ENCODE measurements at places on chromosomes 13 and 19. TPM values are rescaled to one million over a fixed set of nuclear protein-coding genes. Genes with fewer than 3 reads are reported as not detected.

The CRX gene
- total RNA-seq, result not detected

The GZMM gene
- total RNA-seq, result 27.4 TPM

The ANKLE1 gene
- total RNA-seq, result 10.7 TPM

The RAB3A gene
- 3.9 TPM for total RNA-seq

The LIM2 gene
- total RNA-seq, result 0.36 TPM

The NTF4 gene
- not detected for total RNA-seq

GRCh38 chr13:106630650-106631049, 62.7 kb upstream of the ARGLU1 start:
- peaks cover 13% of the 10 kb centered on the region for H3K27me3 ChIP-seq
- no peak for DNase-seq
- no peak overlapping the region for H3K27ac ChIP-seq
- H3K4me1 ChIP-seq, result no peaks in the 10 kb centered on the region

DNA sequence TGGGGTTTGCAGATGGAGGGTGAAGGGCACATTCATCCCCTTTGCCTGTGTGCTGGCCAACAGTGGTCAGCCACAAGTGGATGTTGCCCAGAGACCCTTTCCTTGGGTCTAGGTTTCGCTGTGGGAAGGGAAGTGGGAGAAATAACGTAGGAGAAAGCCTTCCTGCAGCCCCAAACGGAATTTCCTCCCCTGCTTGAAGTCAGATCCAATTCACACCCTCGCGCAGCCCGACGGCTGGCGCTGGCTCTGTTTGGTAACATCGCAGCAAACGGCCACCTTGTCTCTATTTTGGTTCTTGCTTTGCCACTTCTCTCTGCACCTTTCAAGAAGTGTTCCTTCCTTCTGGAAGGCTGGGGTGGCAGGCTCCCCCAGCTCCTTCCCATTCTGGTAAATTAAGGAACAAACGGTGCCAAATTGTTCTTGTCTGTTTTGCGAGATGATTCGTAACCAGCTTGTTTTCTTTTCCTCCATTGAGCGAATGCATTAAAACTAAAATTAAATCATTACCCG, 45.4 kb downstream of the CHST8 start:
- H3K36me3 ChIP-seq, result no peaks in the 10 kb centered on the region
- DNase-seq, result no peak
- H3K27ac ChIP-seq, result no peak overlapping the region
- no peak overlapping the region for H3K4me3 ChIP-seq

DNA sequence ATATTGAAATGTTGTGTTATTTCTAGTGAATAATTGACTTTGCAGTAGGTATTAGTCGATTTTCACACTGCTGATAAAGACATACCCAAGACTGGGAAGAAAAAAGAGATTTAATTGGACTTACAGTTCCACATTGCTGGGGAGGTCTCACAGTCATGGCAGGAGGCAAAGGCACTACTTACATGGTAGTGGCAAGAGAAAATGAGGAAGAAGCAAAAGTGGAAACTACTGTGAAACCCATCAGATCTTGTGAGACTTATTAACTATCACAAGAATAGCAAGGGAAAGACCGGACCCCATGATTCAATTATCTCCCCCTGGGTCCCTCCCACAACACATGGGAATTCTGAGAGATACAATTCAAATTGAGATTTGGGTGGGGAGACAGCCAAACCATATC, 9.9 kb upstream of the C5AR2 start:
- H3K4me1 ChIP-seq, result no peaks in the 10 kb centered on the region
- H3K27ac ChIP-seq, result no peak overlapping the region
- peaks cover 27% of the 10 kb centered on the region for H3K27me3 ChIP-seq
- DNase-seq, result no peak

GRCh38 chr13:74062933-74063332, 71.3 kb downstream of the KLF12 start:
- no peaks in the 10 kb centered on the region for H3K27me3 ChIP-seq
- peaks cover 84% of the 10 kb centered on the region for H3K4me1 ChIP-seq
- H3K4me3 ChIP-seq, result peak overlapping the region; percentile 72
- peak overlapping the region; percentile 94 for H3K27ac ChIP-seq
- H3K36me3 ChIP-seq, result peaks cover 11% of the 10 kb centered on the region

DNA sequence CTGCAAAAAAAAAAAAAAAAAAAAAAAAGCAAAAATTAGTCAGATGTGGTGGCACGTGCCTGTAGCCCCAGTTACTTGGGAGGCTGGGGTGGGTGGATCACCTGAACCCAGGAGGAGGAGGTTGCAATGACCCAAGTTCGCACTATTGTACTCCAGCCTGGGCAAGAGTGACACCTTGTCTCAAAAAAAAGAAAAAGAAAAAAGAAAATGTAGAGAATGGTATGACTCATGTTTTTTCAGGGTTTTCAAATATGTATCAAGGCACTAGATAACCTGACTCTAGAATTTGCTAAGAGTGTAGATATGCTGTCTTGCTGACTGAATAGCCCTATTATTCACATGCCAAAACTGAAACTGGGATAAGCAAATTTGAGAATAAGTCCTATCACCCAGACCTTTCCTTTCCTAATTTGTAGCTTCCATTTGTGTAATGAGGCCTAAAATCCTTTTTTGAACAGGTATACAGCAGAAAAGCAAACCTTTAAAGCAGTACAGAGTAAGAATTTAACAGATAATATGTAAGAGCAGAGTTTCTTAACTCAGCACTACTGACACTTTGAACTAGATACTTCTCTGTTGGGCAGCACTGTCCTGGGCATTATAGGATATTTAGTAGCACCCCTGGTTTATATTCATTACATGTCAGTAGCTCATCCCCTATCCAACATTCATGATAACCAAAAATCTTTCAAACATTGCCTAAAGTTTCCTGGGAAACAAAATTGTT, 108.6 kb downstream of the ELF1 start:
- peaks cover 18% of the 10 kb centered on the region for H3K4me1 ChIP-seq
- H3K4me3 ChIP-seq, result no peak overlapping the region
- DNase-seq, result peak; percentile 54

GRCh38 chr13:53788286-53788685, 759.7 kb downstream of the OLFM4 start:
- no peak for DNase-seq
- H3K4me1 ChIP-seq, result no peaks in the 10 kb centered on the region
- H3K36me3 ChIP-seq, result no peaks in the 10 kb centered on the region
- H3K27me3 ChIP-seq, result no peaks in the 10 kb centered on the region
- H3K27ac ChIP-seq, result no peak overlapping the region
- H3K4me3 ChIP-seq, result no peak overlapping the region

GRCh38 chr13:71018544-71018943, 848.5 kb downstream of the DACH1 start:
- no peaks in the 10 kb centered on the region for H3K4me1 ChIP-seq
- H3K4me3 ChIP-seq, result no peak overlapping the region
- no peak for DNase-seq
- H3K36me3 ChIP-seq, result no peaks in the 10 kb centered on the region
- no peaks in the 10 kb centered on the region for H3K27me3 ChIP-seq

DNA sequence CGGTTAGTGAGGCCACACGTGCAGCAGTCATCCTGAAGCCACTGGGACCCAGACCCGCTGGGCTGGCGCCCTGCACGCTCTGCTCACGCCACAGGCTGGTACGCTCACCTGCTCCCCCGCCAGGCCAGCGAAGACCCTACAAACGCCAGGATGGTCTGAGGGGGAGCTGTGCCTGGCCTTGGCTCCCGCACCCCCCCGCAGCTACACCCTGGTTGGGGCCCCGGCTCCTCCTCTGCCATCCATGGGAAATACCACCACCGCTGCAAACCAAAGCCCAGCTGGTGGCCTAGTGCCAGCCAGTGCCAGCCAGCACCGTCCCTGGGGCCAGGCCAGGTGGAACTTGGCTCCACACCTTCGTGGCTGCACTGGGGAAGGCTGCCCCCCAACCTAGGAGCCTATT, 23.3 kb upstream of the CACTIN start:
- H3K36me3 ChIP-seq, result peaks cover 1% of the 10 kb centered on the region
- H3K4me1 ChIP-seq, result no peaks in the 10 kb centered on the region
- no peaks in the 10 kb centered on the region for H3K27me3 ChIP-seq
- DNase-seq, result no peak
- H3K27ac ChIP-seq, result no peak overlapping the region

GRCh38 chr19:49567861-49568441, 12.4 kb downstream of the NOSIP start:
- peak; percentile 76 for DNase-seq
- no peaks in the 10 kb centered on the region for H3K27me3 ChIP-seq
- peak overlapping the region; percentile 91 for H3K27ac ChIP-seq

All from activated CD4-positive, alpha-beta memory T cell treated with anti-CD3 and anti-CD28 coated beads for 36 hours (primary cell).